ENCODE measurements at places on chromosomes 12 and 14. TPM values are rescaled to one million over a fixed set of nuclear protein-coding genes. Genes with fewer than 3 reads are reported as not detected.

VSX2 gene
- not detected for total RNA-seq

TPPP2 gene
- not detected for total RNA-seq

RPGRIP1 gene
- not detected for total RNA-seq

MYH7 gene
- total RNA-seq: not detected

ANKLE2 gene
- total RNA-seq: 78.0 TPM

CEBPE gene
- total RNA-seq: not detected

IGF1 gene
- total RNA-seq: under 0.01 TPM

PRB2 gene
- total RNA-seq: not detected

TAS2R13 gene
- total RNA-seq: 1.2 TPM

CLEC6A gene
- not detected for total RNA-seq

KCNH5 gene
- under 0.01 TPM for total RNA-seq

TMTC3 gene
- total RNA-seq: 55.5 TPM

BDKRB1 gene
- 57.4 TPM for total RNA-seq

KCNK13 gene
- total RNA-seq: 6.1 TPM

FOXM1 gene
- 1.2 TPM for total RNA-seq

FGF23 gene
- not detected for total RNA-seq
